ENCODE measurements at places on chromosomes 3 and 15.

- DNase-seq = no peak
Measured at GRCh38 chr3:145013931-145014330, 1042.3 kb downstream of the DIPK2A start.

DNA sequence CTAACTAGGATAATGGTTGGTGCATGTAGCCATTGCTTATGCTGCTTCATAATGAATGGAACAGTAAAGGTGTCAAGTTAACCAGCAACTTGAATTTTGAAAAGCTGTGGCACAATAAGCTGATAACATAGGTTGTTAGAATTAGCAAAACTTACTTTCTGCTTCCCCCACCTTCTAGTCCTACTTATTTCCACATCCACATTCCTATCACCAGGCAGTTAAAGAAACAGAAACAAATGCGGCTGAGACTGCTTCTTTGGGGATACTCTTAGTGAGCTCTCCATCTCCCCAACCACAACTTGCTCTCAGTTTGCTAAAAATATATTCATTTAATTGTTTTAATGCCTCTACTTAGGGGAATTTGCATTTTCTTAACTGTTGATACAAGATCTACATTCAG lies 215.1 kb downstream of the TIGIT start:
- no peak for DNase-seq

GRCh38 chr3:25510797-25511196 lies 82.7 kb downstream of the RARB start:
- no peak for DNase-seq

- no peak for DNase-seq
Measured at GRCh38 chr3:26292780-26293179, 329.8 kb upstream of the LRRC3B start.

DNA sequence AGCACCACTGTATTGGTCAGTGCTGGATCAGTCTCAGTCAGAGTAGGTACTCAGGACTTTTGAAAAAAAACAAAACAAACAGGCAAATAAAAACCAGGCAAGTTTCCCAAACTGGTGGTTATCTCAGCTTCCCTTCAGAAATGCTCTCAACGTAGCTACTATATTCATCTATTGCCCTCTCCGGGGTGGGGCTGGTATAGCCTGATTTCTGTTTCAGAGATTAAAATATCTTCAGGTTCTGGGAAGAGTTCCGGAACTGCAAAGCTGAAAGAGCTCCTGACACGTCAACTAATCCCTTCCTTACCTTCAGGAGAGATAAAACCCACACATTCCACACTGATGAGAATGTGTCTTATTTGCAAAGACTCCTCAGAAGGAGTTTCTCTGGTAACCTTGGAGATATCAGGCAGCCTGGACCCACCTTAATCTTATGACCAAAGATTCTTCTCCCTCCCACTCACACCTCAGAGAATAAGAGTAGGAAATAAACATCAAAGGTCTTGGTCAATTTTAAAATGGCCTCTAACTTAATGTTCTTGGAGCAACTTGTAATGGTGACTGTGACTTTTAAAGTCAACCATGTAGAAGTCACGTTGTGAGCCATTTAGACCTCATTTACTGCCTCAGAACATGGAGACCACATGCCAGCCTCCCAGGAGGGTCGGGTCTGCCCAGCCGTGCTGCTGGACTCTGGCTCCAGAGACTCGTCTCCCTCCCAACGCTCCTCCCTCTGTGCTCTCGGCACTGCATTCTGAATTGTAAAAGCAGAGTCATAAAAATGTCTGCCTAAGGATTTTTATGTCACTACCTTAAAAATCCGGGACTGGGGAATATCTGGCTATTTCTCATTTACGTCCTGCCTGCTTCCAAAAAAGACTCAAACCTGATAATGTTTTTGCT lies 53.8 kb downstream of the CDCP1 start:
- no peak for DNase-seq

- DNase-seq = no peak
Measured at GRCh38 chr15:96622714-96623113, 292.2 kb downstream of the NR2F2 start.

- no peak for DNase-seq
Measured at GRCh38 chr3:172836390-172836997, 86.0 kb downstream of the ECT2 start.

- DNase-seq = no peak
Measured at GRCh38 chr15:41940441-41940857, 31.9 kb downstream of the EHD4 start.

DNA sequence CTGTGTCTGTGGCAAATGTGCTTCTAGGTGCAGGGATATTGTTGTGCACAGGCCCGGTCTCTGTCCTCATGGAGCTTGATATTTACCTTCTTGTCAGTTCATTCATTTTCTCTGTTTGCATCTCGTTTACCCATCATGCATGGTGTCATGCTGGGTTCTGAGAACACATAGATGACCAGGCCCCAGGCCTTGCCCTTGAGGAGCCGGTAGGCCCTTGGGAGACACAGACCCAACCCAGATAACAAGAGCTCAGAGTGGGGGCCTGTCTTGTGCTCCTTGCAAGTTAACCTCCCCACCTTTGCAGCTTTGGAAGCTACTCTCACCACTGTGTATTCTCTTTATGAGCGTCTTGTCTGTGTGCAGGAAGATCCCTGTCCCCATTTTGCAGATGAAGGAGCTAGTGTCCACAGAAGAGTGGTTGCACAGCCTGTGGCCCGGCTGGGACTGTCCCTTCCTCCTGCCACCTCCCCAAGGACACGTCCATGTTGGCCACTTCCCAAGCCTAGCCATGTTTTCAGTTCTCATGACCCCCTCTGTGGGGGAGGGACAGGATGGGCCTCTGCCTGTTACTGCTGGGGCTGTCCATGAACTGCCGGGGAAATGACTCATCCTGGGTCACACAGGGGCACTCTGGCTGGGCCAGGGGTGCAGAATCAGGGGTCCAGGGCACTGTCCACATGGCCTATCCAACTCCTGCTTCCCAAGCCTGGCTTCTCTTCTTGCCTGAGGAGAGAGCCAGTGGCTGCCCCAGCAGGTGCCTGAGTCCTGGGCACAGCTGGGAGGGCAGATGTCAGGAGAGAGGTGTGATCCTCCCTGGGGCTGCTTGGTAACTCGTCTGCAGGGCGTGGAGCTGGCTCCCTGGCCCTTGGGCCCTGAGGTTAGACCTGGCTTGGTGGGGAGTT lies 3.4 kb downstream of the SNX33 start:
- no peak for DNase-seq

- DNase-seq = no peak
Measured at GRCh38 chr15:39327005-39327730, 253.7 kb upstream of the THBS1 start.

DNA sequence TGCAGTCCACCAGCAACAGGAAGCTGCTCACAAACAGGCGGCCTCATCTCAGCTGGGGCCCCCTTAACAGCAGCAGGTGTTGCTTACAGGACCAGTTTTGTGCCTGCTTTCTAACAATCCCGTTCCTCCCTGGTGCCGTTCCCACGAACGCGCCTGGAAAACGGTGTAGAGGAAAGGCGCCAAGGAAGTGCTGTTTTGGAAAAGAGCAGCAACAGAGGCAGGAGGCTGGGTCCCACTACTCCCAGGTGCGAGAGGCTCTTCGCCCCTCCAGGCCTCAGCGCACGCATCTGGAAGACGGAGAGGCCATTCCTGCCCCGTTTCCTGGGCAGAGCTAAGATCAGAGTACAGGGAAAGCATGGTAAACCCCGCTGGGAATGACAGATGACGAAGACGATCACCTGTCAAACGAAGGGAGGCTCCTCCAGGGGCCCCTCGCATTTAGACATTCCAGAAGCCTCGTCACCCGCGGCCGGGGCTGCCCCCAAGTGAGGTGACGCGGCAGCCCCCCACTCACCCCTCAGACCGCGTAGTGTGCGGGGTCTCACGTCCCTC lies 603 bp downstream of the SCAPER start:
- peak; percentile 51 for DNase-seq

- DNase-seq = peak; percentile 27
Measured at GRCh38 chr3:32420126-32421038, 28.7 kb downstream of the CMTM7 start.

- DNase-seq = no peak
Measured at GRCh38 chr3:151404316-151404715, 19.8 kb upstream of the P2RY12 start.

DNA sequence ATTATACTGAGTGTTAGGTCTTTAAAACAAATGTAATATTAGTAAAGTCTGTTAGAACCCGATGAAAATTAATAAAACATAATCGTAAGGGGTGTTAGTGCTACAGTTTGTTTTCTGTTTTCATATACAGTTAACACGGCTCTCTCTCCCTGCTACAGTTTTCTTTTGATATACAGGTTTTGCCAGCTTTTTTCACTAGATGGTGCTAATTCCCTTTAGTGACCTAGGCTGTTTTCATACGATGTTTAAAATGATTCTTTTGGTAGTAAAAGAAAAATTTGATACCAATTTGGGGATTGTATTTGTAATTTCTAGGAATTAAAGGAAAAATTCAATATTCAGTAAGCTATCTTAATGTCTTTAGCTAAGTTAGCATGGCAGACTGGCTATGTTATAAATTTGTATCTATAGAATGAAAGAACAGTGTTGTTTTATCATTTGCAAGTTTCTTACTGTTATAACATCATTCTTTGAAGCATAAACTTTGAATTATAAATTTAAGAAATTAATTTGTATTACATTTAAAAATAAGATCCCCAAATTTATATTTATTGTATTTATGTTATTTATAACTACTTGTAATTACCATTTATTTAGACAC lies 11.5 kb downstream of the APH1B start:
- no peak for DNase-seq

- DNase-seq = no peak
Measured at GRCh38 chr3:187618722-187619121, 51.5 kb downstream of the SST start.

DNA sequence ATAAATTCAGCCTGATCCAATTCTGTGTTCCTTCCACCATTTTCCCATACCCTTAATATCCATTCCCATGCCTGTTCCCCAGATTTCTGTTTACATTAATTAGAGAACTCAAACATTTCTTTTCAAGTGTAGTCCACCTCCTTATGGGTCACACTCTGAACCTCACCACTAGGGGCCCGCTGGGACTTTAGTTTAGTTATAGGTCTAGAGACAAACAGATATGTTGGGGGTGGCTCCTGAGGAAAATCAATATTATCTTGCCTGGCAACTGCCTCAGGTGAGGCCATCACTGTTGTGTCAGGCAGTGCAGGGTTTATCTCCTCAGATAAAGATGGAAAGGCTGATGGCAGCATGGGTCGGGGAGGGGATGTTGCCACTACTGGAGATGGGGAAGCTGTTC lies 72.8 kb downstream of the CLDN1 start:
- no peak for DNase-seq

DNA sequence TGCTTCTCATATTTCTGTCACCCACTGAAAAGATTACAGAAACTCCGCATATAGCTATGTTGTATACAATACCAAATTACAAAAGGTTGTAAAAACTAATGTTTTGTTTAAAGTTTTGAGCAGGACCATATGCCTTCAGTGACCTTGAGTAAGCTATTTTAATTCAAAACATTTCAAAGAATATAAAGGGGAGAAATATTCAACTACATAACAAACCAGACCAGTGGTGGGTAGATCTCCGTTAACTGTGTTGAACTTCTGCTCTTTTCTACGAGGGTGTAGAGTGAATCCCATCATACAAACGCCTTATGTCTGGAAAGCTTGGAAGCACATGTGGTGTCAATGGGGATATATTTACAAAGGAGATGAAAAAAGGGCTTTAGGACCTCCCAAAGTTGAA lies 68.4 kb upstream of the NR2F2 start:
- DNase-seq = no peak

- DNase-seq = no peak
Measured at GRCh38 chr15:85453144-85453872, 72.9 kb downstream of the AKAP13 start.

- DNase-seq = no peak
Measured at GRCh38 chr15:50144341-50145120, 25.5 kb upstream of the ATP8B4 start.

GRCh38 chr3:83438188-83438587 lies 1520.6 kb upstream of the CADM2 start:
- no peak for DNase-seq

DNA sequence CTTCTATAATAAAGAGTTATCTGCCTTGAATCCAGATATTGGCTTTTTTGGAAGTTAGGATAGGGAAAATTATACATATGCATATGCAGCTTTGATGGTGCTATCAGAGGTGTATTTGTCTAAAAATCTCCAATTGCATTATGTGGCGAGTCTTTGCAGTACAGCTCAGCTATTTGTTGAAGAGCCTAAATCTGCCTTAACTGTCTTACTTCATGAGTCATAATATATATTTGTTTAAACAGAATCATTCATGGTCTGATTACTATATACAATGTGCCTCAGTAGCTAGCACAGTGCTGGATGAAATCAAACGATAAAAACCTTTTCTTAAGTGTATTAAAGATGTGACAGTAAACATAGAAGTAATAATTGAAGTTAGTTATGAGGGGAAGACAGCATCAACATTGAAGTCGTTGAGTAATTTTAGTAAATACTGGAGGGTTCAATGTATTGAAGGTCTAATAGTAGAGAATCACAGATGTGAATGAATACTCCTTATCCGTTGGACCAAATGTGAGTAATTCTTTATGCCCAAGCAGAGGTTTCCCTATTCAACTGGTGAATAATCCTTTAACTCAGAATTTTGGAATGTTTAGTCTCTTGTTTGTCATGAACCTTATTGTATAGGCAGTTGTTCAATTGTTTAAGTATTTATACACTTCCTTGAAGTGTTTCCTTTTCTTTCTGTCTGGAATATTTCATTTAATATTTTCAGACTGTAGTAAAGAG lies 74.8 kb upstream of the NAALADL2 start:
- no peak for DNase-seq

DNA sequence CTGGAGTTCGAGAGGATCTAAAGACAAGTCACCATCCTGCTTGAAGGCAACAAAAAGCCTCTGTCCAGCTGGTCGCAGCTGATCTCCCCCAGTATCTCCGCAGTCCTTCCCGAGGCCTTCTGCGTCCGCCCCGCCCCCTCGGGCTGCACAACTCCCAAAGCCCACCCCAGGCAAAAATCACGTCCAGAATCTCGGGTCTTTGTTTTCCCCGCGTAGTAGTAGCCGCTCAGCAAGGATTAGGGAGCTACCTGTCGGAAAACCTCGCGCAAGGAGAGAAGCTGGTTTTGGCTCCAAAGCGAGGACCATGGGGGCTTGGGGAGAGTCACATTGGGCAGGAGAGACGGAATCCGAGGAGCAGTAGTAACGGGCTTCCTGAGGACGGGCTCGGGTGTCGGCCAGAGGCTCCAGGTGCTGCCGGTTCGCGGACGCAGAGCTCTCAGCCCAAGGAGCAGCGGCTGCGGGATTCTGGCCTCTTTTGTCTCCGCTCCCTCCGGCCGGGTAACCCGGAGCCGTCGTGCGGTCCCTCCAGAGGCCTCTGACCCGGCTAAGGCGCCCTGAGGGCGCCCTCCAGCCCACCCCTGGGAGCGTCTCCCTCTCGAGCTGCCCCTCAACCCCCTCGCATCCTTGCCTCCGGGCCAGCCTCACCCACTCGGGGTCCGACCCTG lies 401 bp downstream of the ZSCAN29 start:
- no peak for DNase-seq

DNA sequence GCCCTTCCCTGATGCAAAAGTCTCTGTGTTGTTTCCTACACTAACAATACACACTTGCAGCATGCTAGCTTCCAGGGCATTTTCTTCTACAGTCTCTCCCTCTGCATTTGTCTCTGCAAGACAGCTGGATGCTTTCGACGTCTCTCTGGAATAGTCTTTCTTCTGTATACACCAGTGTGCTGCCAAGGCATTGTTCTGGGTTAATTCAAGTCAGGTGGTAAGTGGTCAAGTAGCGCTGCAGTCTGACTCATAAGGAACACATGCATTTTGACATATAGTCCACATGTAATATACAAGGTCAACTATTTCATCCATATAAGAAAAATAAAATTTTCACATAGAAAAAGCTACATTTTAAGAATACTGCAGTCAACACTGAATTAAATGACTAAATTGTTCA lies 92.7 kb downstream of the MYLK start:
- no peak for DNase-seq

- DNase-seq = no peak
Measured at GRCh38 chr3:104907507-104907906, 459.2 kb upstream of the ALCAM start.

All from left renal pelvis (tissue), 4 donors.